Fibroblast of skin of right quadriceps (primary cell): ENCODE measurements at places on chromosomes 6 and 20.

DNA sequence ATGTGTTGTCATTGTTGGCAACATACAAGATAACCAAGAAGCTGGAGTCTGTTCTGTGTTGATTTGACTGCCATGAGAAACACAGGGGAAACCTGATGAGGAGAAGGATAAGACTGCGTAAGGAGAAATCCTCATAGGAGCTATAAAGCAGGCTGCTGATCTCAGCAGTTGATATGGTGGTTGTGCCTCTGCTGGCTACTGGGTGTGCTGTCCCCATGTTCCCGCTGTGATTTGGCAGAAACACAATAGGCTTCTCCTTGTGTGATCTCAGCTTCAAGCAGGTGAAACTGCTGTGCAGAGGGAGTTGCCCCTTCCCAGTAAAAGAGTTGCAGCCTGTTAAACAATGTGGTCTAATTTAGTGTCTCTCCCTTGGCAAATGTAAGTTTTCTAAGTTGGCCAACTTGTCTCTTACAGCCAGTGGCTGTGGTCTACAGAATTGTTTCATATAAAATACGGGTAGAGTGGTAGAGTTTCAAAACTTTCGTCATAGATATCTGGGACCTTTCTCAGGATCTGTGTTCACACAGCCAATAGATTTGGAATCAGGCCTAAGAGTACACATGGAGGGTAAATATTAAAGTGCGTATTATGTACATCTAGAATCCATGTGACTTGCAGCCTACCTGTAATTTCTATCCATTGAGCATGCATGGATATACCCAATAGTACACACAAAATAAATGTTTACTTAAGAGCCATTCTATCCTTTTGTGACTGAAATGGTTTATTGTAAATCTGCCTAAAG lies 78.4 kb downstream of the RNF144B start:
- DNase-seq: no peak

DNA sequence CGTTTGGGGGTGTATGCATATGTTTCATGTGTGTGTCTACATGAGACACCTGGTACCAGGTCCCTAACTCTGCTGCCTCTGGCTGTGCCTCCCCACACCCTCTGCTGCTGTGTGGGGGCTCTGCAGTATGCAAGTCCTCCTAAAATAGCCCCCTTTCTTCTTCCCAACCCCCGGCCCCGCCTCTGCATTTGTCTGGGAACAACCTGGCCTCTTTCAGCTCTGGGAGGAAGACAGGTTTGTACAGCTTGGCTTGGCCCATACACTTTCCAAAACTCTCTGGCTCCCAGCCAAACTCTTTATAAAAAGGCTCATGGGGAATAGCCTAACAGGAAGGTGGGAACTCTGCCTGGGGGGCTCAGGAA lies 27.1 kb upstream of the EMILIN3 start:
- no peak for DNase-seq

DNA sequence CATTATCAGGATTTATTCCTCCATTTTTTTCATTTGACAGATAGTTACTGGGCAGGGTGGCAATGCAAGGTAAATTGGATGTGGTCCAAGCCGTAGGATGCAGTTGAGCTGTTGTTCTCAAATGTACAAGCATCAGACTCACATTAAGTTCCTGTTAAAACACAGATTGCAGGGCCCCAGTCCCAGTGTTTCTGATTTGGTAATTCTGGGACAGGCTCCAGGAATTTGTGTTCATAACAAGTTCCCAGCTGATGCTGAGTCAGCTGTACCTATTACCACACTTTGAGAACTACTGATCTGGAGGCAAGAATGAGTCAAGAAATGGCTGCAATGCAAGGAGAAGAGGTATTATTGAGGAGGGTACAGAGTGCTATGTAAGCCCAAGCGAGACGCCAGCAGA lies 11.7 kb downstream of the TMEM244 start:
- peak; percentile 69 for DNase-seq

DNA sequence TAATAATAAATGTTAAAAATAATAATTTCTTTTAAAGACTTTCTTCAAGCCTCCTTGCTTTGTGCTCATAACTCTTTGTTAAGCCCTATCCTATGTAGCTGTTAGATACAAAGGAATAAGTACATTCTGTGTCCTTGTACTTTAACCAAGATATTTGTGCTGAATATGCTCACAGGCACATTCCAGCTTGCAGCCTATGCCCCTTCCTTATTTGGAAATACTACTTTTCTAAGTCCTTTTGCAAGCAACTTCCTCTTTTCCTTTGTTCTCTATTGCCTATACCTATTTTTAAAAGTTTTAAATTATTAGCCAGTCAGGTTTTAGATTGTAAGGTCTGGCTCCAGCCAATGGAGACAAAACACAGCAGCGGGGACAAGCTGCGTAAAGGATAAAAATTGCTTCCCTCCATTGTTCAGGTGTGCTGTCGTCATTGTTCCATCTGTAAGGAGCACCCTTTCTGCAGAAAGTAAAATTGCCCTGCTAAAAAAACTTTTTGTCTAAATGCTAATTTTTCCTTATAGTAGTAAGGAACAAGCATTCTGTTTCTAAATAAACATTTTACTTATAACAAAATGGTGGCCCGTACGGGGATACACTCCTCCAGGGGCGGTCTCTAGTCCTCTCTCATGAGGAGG lies 80.2 kb downstream of the SYTL3 start:
- DNase-seq: no peak

GRCh38 chr20:10641467-10641866 lies 32.3 kb downstream of the JAG1 start:
- no peak for DNase-seq

DNA sequence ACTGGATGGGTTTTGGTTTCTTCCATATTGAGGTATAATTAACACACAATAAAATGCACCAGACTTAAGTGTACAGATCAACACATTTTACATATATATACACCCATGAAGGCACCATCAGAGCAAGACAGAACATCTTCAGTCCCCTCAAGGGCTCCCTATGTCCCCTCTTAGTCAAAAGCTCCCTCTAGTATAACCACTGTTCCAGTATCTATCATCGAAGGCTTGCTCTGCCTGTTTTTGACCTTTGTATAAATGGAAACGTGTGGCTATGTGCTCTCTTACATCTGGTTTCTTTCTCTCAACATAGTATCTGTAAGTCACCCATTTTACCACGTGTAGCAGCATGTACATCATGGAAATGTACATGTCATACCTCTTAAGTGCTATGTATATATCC lies 66.5 kb downstream of the BANF2 start:
- no peak for DNase-seq

GRCh38 chr20:10832141-10832540 lies 158.3 kb upstream of the JAG1 start:
- peak; percentile 72 for DNase-seq

- peak; percentile 98 for DNase-seq
These were observed 105.2 kb upstream of the CARMIL1 start for GRCh38 chr6:25173951-25174474.

DNA sequence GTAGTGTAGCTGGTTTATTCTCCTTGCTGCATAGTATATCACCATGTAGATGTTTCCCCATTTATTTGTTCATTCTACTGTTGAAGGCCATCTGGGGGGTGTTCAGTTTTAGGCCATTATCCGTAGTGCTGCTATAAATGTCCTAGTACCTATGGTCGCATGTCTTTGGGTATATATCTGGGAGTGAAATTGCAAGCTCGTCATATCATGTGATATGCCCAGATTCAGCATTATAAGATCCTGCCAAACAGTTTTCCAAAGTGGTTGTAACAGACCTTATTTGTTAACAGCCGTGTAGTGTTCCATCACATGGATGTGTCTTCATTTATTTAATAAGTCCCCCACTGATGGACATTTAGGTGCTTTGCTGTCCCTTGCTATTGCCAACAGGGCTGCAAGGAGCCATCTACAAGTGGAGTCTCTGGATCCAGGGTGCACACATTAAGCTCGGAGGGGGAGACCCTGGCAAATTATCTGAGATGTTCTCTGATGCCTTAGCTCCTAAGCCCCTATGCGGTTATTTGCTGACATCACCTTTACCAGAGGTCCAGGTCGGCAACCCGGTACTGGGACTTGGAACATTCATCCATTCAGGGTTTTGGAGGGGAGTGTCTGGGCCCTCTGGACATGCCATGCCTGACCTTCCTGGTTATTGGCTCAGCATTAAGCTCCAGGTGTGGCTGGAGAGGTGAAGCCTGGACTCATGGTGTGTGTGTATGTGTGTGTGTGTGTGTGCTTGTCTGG lies 16.9 kb downstream of the LBP start:
- DNase-seq: no peak

DNA sequence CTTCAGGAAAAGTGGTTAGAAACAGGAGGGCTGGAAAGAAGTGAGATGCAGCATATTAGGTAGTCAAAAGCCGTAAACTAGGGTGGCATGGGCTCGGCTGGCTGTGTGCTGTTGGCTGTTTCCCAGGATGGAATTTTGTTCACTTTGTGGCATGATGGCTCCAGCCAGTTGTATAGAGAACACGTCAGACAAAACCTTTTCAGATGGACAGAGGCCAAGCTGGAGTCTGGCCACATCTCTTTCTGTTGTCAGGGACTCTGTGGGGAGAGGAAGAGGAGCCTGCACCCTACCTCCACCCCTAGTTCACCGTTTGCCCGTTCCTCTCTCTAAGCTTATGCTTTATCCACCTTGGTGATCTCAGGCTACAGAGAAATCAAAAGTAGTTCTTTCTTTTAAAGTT lies 22.0 kb downstream of the C6orf89 start:
- DNase-seq: peak; percentile 39

GRCh38 chr20:45997187-45997586 lies 11.5 kb upstream of the MMP9 start:
- no peak for DNase-seq

DNA sequence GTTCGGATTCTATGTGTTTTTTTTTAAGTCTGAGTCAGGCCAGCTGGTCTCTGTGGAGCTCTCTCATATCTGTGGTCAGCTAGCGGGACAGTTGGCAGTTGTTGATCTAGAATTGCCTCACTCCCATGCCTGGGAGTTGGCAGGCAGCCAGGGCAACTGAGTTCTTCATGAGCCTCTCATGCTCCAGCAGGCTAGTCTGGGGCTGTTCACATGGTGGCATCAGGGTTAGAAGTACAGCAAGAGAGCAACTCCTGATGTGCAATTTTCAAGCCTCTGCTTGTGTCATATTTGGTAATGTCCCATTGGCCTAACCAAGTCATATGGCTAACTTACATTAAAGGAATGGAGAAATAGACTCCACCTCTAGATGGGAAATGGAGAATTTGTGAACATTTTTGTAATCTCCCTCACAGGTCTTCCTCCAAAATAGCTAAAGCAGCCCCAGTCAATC lies 6.7 kb upstream of the IFT52 start:
- peak; percentile 87 for DNase-seq

DNA sequence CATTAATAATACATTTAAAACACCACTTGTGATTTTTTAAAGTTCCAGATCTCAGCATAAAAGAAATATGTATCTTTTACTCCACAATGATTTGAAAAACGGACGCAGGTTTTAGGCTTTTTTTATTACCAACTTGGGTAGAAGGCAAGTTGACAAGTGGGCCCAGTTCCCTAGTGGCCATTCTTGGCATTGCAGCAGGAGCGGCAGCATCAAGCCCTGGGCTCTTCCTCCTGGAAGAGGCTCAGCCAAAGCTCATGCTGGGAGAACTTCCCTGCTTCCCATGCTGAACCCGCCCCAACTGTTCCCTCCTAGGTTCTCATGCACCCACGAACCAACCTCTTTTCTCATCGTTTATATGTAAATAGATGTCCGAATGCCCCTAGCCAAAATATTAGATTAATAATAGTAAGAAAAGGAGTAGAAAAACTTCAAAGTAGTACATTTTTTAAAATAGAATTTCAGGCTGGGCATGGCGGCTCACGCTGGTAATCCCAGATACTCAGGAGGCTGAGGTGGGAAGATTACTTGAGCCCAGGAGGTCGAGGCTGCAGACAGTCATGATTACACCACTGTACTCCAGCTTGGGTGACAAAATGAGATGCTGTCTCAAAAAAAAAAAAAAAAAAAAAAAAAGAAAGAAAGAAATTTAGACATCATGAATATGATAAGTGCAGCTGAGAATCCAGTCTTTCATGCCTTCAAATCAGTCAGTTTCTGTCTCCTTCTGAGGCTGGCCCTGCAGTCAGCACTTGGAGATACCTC lies 18.2 kb upstream of the MYB start:
- no peak for DNase-seq

GRCh38 chr20:38004416-38004815 lies 28.8 kb downstream of the TTI1 start:
- DNase-seq: no peak

- DNase-seq: no peak
These were observed 10.1 kb downstream of the JARID2 start for GRCh38 chr6:15255909-15256395.

- no peak for DNase-seq
These were observed 12.2 kb upstream of the LAMA2 start for GRCh38 chr6:128870746-128871145.

GRCh38 chr6:75376347-75377024 lies 91.9 kb upstream of the TMEM30A start:
- peak; percentile 52 for DNase-seq

DNA sequence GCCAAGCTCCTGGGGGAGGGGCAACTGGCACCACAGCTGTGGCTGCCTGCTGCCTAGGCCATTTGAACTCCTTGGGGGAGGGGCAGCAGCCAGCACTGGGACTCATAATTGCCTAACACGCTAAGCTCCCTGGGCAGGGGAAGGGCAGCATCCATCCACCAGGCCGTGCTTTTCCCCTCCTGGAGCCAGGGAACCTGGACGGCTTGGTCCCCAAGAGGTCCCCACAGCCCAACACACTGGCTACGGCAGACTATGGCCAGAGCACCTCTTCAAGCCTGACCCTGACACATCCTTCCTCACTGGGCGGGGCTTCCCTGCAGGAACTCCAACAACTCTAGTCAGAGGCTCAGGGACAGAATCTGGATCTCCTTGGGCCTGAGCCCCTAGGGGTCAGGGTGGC lies 269.4 kb downstream of the RNF144B start:
- DNase-seq: no peak

GRCh38 chr6:130070792-130071191 lies 52.4 kb downstream of the L3MBTL3 start:
- peak; percentile 15 for DNase-seq

- no peak for DNase-seq
These were observed 89.1 kb upstream of the MPC1 start for GRCh38 chr6:166471797-166472260.

- no peak for DNase-seq
These were observed 63.8 kb downstream of the MBOAT1 start for GRCh38 chr6:20148433-20148832.

DNA sequence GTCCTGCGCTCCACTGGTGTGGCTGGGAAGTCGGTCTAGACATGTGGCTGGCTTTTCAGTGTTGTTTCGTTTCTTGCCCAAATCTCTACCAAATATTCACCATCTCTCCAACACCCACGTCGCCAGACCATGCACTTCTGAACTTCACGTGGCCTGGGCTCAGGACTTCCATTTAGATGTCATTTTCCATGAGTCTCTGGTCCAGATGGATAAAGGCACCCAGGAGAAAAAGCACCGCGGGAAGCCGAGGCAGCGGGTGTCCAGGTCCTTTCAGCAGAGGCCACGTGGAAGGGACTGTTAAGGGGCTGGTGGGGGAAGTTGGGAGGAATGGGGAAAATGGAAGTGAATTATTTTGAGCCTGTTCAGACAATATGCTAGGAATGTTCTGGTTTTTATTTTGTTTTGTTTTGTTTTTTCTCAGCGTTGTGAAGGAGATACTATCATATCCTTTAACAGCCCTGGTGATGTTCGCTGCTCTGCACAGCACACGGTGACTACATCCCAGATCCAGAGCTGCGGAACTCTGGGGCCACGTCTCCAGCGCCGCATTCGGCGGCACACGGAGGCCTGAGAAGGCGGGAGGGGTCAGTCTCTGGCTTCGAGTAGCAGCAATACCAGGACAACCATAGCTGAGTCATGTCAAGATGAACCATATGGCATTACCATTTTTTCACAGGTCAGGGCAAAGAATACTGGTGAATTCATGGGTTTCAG lies 230.3 kb downstream of the THBS2 start:
- DNase-seq: no peak
